ENCODE measurements at places on chromosomes 13 and 19. TPM values are rescaled to one million over a fixed set of nuclear protein-coding genes. Genes with fewer than 3 reads are reported as not detected.

GRCh38 chr13:75554464-75554863, 4.9 kb downstream of the UCHL3 start:
- no peak for DNase-seq

GRCh38 chr13:50277127-50277526, 261.9 kb downstream of the KCNRG start:
- DNase-seq = no peak

- no peak for DNase-seq
Measured at GRCh38 chr13:73223372-73223781, 164.6 kb downstream of the KLF5 start.

- no peak for DNase-seq
Measured at GRCh38 chr13:44402899-44403445, 29.3 kb downstream of the SERP2 start.

- DNase-seq = no peak
Measured at GRCh38 chr19:47885067-47885463, 1.1 kb downstream of the SULT2A1 start.

- DNase-seq = no peak
Measured at GRCh38 chr19:1309977-1310852, 24.5 kb downstream of the EFNA2 start.

GRCh38 chr19:17829855-17830566, 8.7 kb upstream of the INSL3 start:
- DNase-seq = no peak

DNA sequence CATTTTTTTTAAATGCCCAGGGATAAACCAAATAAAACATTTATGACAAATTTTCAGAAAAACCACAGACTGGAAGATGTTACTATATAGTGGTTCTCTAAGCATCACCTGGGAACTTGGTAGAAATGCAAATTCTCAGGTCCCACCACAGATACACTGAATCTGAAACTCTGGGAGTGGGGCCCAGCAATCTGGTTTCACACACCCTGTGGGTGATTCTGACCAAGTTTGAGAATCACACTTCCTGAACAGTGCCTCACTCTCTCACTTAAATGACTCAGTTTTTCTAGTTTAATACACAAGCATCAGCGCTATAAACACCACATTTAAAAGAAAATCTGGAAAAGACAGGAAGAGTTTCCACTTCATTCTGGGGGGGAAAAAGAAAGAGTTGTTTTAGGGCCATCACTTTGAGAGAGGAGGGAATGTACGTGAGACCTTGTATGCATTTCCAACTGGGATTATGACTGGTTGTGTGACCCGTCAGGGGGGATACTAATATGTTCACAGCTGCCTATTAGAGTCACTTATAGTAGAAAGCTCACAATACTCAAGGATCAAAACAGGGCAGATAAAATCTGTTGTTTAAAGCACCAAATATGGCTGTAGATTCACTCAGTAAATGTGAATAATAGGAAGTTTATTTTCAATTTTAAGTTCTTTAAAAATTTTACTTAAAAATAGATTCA, 567.7 kb downstream of the GPC6 start:
- no peak for DNase-seq

Gene FBXO17
- total RNA-seq = 13.3 TPM

Measured in upper lobe of right lung (tissue), 1 donor.